ENCODE measurements at places on chromosomes 11 and 22. TPM values are rescaled to one million over a fixed set of nuclear protein-coding genes. Genes with fewer than 3 reads are reported as not detected.
A peak's percentile ranks its signal among the peaks of the same experiment; 100 is the strongest.

- no peak overlapping the region for H3K4me3 ChIP-seq
- H3K27me3 ChIP-seq: no peaks in the 10 kb centered on the region
- DNase-seq: no peak
- H3K27ac ChIP-seq: no peak overlapping the region
- H3K36me3 ChIP-seq: peaks cover 47% of the 10 kb centered on the region
Observed at GRCh38 chr11:6615046-6615445, 3.0 kb upstream of the TAF10 start.

DNA sequence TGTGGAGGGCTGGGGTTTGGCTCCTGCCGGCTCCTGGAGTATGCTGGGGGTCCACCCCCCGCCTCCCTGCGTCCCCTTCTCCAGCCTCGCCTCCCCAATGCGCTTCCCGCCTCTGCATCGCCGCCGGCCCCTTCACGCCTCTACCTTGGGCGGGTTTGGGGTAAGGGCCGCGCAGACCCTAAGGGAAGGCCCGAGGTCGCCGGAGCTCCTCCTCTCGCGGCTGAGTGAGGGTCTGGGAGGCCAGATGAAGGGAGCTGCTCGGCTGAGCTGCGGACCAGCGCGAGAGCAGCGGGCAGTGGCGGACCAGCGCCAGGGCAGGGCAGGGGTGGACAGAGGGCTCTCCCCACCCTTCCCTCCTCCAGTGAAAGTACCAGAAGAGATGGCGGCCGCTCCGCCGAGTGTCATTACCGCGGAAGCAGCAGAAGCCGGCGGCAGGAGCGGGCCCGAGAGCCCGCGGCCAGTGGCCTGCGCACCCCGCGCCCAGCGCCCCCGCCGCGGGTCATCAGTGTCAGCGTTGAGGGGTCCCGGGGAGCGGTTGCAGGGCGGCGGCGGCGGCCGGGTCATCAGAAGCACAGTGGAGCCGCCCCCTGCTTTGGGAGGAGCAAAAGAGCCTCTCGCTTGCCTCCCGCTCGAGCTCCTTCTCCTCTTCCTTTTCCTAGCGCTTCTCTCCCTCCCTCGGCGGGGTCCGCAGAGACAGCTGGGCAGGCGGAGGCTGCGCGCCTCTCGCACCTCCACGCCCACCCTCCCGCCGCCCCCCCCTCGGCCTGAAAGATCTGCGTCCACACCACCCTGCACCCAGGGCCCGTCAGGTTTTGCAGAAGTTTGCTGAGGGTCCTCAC is 255.6 kb upstream of the CADM1 start:
- no peaks in the 10 kb centered on the region for H3K36me3 ChIP-seq
- H3K4me1 ChIP-seq: no peaks in the 10 kb centered on the region
- peak overlapping the region; percentile 67 for H3K4me3 ChIP-seq
- peak overlapping the region; percentile 75 for H3K27ac ChIP-seq

GRCh38 chr22:19970479-19971275 is 29.1 kb upstream of the TXNRD2 start:
- H3K36me3 ChIP-seq: peaks cover 40% of the 10 kb centered on the region
- no peak overlapping the region for H3K4me3 ChIP-seq
- peak overlapping the region; percentile 17 for H3K27ac ChIP-seq
- no peaks in the 10 kb centered on the region for H3K27me3 ChIP-seq
- DNase-seq: peak; percentile 74

GRCh38 chr11:2902784-2903671 is 17.5 kb upstream of the CDKN1C start:
- H3K4me3 ChIP-seq: peak overlapping the region; percentile 65
- peak; percentile 74 for DNase-seq
- H3K27me3 ChIP-seq: no peaks in the 10 kb centered on the region

DNA sequence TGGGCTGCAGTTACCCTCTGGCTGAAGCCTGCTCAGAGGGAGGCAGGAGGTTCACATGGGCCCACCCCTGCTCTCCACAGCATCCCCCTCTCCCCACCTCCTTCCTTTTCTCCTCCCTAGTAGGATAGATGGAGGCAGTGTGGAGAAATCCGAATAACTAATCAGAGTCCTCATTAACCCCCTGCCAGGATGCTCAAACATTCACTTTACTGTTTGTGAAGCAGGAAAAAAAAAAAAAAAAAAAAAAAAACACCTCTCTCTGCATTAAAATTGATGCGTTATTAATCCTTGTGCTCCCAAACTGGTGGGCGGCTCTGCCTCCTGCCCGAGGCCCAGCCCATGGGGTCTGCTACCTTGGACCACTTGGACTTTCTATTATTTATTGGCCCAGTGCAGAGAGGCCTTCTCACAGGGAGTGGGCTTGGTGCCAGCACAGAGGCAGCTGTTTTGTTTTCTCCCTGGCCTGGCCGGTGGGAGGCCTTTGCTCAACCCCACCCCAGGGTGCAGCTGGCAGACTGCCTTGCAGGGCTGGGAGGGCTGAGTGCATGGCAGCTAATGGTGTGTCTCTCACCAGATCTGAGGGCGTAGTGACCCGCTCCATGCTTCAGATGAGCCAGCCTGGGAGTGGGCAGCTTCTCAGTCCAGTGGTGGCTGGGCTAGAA is 150.7 kb downstream of the PKNOX2 start:
- DNase-seq: peak; percentile 74
- no peaks in the 10 kb centered on the region for H3K36me3 ChIP-seq
- H3K4me3 ChIP-seq: no peak overlapping the region
- no peaks in the 10 kb centered on the region for H3K27me3 ChIP-seq

GRCh38 chr11:62492586-62492985 is 54.0 kb downstream of the AHNAK start:
- no peak for DNase-seq
- H3K36me3 ChIP-seq: no peaks in the 10 kb centered on the region
- H3K27me3 ChIP-seq: no peaks in the 10 kb centered on the region
- no peak overlapping the region for H3K4me3 ChIP-seq

- no peak for DNase-seq
- no peaks in the 10 kb centered on the region for H3K27me3 ChIP-seq
- no peak overlapping the region for H3K4me3 ChIP-seq
- no peaks in the 10 kb centered on the region for H3K4me1 ChIP-seq
- H3K27ac ChIP-seq: no peak overlapping the region
Observed at GRCh38 chr11:114426280-114426679, 13.0 kb upstream of the REXO2 start.

SMIM35 gene
- total RNA-seq: not detected

POU2AF2 gene
- not detected for total RNA-seq

- H3K4me1 ChIP-seq: peaks cover 15% of the 10 kb centered on the region
- no peak overlapping the region for H3K4me3 ChIP-seq
- H3K27me3 ChIP-seq: no peaks in the 10 kb centered on the region
- no peak for DNase-seq
- no peak overlapping the region for H3K27ac ChIP-seq
Observed at GRCh38 chr22:33521879-33522665, 398.2 kb downstream of the LARGE1 start.

DNA sequence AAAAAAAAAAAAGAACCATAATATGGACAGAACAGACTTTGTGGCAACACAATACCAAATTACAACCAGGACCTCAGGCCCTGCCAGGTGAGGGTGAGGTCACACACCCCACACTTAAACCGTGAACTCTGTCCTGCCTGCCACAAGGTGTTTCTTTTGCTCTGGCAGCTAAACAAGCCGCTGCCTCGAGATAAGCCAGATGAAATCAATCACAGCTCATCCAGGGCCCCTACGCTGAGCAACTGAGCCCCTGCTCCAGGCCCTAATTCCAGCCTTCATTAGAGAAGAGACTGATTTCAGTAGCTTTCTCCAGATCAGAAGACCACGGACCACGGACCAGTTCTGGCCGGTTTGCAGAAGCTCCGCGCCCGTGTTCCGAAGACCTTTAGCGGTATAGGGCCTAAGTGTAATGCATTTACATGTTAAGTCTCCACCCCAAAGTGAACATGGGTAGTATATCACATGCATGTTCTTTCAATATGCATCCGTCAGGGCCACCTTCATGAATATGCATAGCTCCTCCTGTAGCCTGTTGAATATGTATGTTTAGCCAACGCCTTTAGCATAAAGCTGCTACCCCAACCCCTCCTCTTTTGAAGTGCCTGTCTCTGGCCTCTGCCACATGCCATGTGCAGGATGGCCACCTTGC is 14.8 kb upstream of the RAC2 start:
- peaks cover 15% of the 10 kb centered on the region for H3K4me1 ChIP-seq
- no peak for DNase-seq
- H3K4me3 ChIP-seq: no peak overlapping the region
- H3K27ac ChIP-seq: no peak overlapping the region
- H3K27me3 ChIP-seq: peaks cover 41% of the 10 kb centered on the region
- no peaks in the 10 kb centered on the region for H3K36me3 ChIP-seq

DNA sequence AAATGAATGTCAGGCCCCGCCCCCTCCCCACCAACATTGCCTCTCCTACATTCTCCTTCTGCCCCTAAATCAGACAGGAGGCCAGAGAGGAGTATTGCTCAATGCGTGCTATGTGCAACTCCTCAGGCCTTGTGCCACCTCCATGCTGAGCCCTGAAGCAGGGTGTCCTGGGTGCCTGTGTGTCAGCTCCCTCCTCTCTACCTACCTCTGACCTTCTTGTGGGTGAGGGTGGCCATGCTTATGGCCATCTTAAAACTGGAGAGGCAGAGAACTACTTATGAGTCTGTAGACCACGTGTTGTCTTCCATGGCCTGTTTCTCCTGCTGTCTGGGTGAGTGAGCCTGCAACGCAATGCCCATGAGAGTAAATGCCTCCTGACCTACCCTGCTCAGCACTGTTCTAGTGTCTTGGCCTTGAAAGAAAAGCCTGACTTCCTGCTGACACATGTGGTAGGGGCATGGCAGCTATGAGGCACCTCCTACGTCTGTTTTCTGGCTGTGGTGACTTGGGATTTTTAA is 10.5 kb downstream of the MCAM start:
- peaks cover 30% of the 10 kb centered on the region for H3K4me1 ChIP-seq
- H3K36me3 ChIP-seq: peaks cover 13% of the 10 kb centered on the region
- peak overlapping the region; percentile 57 for H3K27ac ChIP-seq

PTPRCAP gene
- total RNA-seq: not detected

DNA sequence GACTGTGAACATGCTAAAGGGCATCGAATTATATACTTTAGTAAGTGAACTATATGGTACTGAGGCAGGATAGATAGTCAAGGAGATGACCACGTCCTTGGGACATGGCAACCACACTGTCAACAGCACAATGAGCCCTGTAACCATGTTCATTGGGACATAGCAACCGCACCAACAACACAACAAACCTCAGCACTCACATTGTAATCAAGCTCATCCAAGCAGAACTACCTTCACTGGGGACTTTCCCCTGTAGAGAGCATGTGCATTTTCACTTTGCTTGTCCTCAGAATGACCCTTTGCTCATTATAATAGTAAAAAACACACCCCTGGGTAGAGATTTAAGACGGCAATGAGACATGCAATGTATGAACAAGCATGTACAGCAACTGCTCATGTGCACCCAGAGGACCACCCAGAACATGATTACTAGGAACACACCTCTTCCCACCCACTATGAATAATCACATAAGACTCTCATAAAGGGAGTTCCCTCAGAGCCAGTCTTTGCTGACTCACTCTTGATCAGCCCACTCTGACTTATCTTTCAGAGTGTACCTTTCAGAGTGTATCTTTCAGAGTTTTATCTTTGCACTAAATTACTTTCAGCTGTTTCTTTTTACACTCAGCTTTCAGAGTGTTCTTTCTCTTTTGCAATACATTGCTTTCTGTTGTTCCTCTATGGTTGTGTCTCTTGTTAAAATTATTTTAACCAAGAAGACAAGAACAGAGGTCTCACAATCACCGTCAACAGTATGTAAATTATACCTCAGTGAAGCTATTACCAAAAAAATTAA is 4.1 kb upstream of the PLAAT2 start:
- H3K4me1 ChIP-seq: peaks cover 8% of the 10 kb centered on the region
- no peaks in the 10 kb centered on the region for H3K27me3 ChIP-seq

All from stomach (tissue), 19 donors.